ENCODE measurements at places on chromosomes 16 and 17.

GRCh38 chr17:5331506-5331905, 49.4 kb downstream of the RABEP1 start:
- DNase-seq: no peak

GRCh38 chr16:84641643-84642358, 6.5 kb upstream of the KLHL36 start:
- DNase-seq: no peak

GRCh38 chr17:77778636-77779489, 179.6 kb upstream of the TNRC6C start:
- no peak for DNase-seq

DNA sequence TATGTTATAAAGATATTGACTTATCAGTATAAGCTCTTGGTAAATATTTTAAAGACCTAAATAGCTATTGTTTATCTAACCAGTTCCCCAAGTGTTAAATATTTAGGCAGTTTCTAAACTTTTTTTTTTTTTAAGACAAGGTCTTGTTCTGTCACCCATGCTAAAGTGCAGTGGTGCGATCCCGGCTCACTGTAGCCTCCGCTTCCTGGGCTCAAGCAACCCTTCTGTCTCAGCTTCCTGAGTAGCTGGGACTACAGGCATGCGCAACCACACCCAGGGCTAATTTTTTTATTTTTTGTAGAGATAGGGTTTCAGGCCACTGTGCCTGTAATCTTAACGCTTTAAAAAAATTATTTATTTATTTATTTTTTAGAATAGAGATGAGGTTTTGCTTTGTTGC, 43.5 kb downstream of the SNX29 start:
- DNase-seq: no peak

DNA sequence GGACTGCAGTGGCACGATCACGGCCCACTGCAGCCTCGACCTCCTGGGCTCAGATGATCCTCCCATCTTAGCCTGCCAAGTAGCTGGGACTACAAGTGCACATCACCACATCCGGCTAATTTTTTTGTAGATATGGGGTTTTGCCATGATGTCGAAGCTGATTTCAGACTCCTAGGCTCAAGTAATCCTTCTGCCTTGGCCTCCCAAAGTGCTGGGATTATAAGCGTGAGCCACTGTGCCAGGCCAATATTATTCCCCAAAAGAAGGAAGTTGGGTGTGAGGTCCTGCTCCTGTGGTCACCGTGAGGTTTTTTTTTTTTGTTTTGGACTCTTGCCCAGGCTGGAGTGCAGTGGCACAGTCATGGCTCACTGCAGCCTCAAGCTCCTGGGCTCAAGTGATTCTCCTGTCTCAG, 1.5 kb downstream of the AMZ2 start:
- DNase-seq: no peak

DNA sequence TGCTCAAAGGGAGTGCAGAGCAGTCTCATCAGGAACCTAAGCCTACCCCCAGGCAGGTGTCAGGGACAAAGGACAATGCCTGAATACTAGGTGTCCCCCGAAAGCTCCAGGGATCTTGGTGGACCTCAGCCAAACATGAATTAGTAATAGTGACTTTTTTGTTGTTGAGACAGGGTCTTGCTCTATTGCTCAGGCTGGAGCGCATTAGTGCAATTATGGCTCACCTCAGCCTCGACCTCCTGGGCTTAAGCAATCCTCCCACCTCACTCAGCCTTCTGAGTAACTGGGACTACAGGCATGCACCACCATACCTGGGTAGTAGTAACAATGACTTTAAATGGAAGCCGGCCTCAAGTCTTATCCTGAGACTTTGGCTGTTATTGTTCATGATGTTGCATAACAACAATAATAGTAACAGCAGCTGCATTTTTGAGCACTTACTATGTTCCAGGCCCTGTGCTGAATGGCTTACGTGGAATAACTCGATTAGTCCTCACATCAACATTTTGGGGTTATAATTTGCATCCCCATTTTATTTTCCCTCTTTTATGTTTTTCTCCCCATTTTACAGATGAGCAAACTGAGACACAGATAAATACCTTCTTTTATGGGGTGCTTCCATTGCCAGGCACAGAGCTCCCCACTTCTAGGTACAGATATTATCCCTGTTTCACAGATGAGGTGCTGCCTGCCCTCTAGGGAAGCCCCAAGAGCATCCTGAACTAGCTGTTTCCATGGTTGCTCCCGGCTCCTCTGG, 19.5 kb downstream of the CNGB1 start:
- no peak for DNase-seq

- no peak for DNase-seq
Measured at GRCh38 chr17:7404737-7405349, 946 bp upstream of the TMEM256 start.

DNA sequence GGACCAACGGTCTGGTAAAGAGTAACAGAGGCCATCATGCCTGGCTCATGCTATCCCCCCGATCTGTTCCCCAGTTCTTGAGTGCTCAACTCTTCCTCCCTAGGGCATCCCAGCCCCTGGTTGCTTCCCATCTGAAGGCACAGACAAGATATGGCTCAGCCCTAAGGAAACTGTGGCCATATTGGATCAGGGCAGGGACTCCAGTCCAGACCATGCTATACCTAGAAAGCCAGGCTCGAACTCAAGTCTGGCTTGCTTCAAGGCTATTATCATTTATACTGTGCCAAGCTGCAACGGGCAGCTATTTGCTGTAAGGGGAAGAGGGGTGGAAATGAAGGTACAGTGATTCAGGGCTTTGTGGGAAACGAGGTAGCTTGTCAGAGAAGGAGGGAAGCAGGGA, 2.8 kb downstream of the UBTF start:
- DNase-seq: no peak

GRCh38 chr17:76529224-76530094, 8.1 kb downstream of the CYGB start:
- DNase-seq: peak; percentile 88

GRCh38 chr16:8668113-8668512, 6.3 kb upstream of the ABAT start:
- no peak for DNase-seq

DNA sequence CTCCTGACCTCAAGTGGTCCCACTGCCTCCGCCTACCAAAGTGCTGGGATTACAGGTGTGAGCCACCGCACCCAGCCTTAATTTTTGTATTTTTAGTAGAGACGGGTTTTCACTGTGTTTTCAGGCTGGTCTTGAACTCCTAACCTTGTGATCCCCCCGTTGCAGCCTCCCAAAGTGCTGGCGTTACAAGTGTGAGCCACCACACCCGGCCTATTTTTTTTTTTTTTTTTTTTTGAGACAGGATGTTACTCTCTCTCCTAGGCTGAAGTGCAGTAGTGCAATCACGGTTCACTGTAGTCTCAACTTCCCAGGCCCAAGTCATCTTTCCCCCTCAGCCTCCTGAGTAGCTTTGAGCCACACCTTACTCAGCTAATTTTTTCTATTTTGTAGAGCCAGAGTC, 3.1 kb upstream of the SNX11 start:
- DNase-seq: no peak

DNA sequence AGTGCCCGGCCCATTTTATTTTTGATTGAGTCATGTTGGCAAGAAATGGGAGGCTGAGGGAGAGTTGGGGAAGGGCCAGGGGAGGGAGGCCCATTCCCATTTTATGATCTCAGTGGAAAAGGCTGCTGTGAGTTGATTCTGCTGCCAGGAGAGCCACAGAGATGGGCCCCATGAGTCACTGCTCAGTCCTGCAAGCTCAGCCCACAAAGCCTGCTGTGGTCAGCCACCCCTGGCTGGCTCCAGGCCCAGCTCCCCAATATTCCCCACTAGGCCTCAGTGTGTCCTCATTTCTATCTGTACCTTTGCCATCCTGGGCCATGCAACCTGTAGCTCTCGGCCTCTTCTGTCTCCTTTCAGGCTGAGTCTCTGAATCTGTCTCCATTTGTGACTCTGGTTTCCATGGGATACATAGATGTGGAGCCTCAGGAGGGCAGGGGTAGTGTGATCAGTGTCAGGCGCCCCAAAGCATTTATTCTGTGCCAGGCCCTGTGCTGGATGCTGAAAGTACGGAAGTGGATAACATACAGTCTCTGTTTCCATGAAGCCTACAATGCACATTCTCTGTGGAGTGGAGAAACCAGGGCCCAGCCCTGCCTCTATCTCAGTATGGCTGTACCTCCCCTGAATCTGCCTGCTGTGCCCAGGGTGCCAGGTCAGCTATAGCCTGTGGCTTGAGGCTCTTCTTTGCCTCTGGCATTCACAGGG, 1.9 kb upstream of the PLEKHG4 start:
- DNase-seq: peak; percentile 91

GRCh38 chr17:80779336-80779735, 212.3 kb upstream of the CHMP6 start:
- no peak for DNase-seq
